Astrocyte (in vitro differentiated cells and primary cell): ENCODE measurements at places on chromosomes 12 and 14. TPM values are rescaled to one million over a fixed set of nuclear protein-coding genes. Genes with fewer than 3 reads are reported as not detected.

Gene PLCZ1
- total RNA-seq, result not detected in 2 replicates

Gene CCDC197
- not detected in 2 replicates for total RNA-seq

Gene KRT81
- 1.2 TPM in 2 replicates for total RNA-seq

Gene SEC23A
- 229 and 235 TPM in 2 replicates for total RNA-seq

Gene RNFT2
- 5.5 and 8.9 TPM in 2 replicates for total RNA-seq

Gene ETFBKMT
- 2.1 and 2.2 TPM in 2 replicates for total RNA-seq

Gene AHNAK2
- 34.3 and 44.7 TPM in 2 replicates for total RNA-seq

Gene PSMA6
- 210 and 225 TPM in 2 replicates for total RNA-seq

DNA sequence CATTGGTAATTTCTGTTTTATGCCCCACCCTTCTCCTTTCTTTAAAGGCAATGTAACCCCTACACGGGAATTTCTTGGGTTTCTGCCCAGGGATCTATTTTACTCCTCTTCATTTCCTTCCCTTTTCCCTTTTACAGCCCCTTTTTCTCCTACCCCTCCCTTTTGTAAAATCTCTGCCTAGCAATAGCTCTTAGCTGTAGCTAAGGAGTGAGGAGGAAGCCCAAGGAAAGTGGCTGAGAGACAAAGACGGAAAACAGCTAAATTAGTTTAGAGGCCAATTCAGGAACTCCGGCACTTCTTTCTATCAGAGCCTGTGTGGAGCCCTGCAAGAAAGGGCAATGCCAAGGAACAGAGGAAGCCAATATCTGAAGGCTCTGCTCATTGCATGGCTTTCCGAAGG, 40.3 kb downstream of the SOCS2 start:
- peaks cover 20% of the 10 kb centered on the region for H3K4me1 ChIP-seq
- H3K27me3 ChIP-seq, result no peaks in the 10 kb centered on the region
- no peak for DNase-seq

- H3K27me3 ChIP-seq, result no peaks in the 10 kb centered on the region
- H3K4me3 ChIP-seq, result no peak overlapping the region
- peaks cover 11% of the 10 kb centered on the region for H3K4me1 ChIP-seq
- no peak overlapping the region for H3K27ac ChIP-seq
Observed at GRCh38 chr12:62737615-62738014, 197.3 kb downstream of the PPM1H start.

GRCh38 chr12:26514364-26514763, 318.6 kb downstream of the ITPR2 start:
- H3K27me3 ChIP-seq, result no peaks in the 10 kb centered on the region
- H3K4me3 ChIP-seq, result no peak overlapping the region
- no peak for DNase-seq

GRCh38 chr14:61238611-61239245, 42.4 kb downstream of the TMEM30B start:
- H3K27ac ChIP-seq, result no peak overlapping the region
- no peaks in the 10 kb centered on the region for H3K36me3 ChIP-seq
- H3K27me3 ChIP-seq, result no peaks in the 10 kb centered on the region
- no peak for DNase-seq

- DNase-seq, result no peak
- no peak overlapping the region for H3K27ac ChIP-seq
- no peak overlapping the region for H3K4me3 ChIP-seq
- H3K27me3 ChIP-seq, result no peaks in the 10 kb centered on the region
Observed at GRCh38 chr12:95066091-95066855, 7.1 kb downstream of the NR2C1 start.

- no peak for DNase-seq
- H3K27me3 ChIP-seq, result peaks cover 6% of the 10 kb centered on the region
- H3K27ac ChIP-seq, result no peak overlapping the region
- H3K36me3 ChIP-seq, result no peaks in the 10 kb centered on the region
- no peaks in the 10 kb centered on the region for H3K4me1 ChIP-seq
Observed at GRCh38 chr14:35956376-35957085, 130.4 kb downstream of the BRMS1L start.

- no peak overlapping the region for H3K4me3 ChIP-seq
- peaks cover 3% of the 10 kb centered on the region for H3K36me3 ChIP-seq
- H3K27me3 ChIP-seq, result no peaks in the 10 kb centered on the region
- H3K27ac ChIP-seq, result no peak overlapping the region
- DNase-seq, result no peak
Observed at GRCh38 chr14:92704036-92704804, 44.2 kb downstream of the LGMN start.

DNA sequence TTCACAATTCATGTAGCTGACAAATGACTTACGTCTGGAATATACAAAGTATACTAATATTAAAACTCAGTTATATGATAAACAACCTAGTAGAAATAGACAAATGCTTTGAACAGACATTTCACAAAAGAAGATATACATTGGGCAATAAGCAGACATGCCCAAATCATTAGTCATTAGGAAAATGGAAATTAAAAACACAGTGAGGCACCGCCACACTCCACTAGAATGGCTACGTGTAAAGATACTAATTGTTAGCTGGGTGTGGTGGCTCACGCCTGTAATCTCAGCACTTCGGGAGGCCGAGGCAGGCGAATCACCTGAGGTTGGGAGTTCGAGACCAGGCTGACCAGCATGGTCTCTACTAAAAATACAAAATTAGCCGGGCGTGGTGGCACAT, 248.9 kb upstream of the TMEM132C start:
- H3K4me1 ChIP-seq, result no peaks in the 10 kb centered on the region
- H3K27me3 ChIP-seq, result no peaks in the 10 kb centered on the region
- no peak overlapping the region for H3K27ac ChIP-seq
- no peaks in the 10 kb centered on the region for H3K36me3 ChIP-seq
- DNase-seq, result no peak
